CD4-positive, alpha-beta T cell treated with Interleukin-6 at 100 ng/mL for 8 hours (primary cell): ENCODE measurements at places on chromosomes 11 and 22.

DNA sequence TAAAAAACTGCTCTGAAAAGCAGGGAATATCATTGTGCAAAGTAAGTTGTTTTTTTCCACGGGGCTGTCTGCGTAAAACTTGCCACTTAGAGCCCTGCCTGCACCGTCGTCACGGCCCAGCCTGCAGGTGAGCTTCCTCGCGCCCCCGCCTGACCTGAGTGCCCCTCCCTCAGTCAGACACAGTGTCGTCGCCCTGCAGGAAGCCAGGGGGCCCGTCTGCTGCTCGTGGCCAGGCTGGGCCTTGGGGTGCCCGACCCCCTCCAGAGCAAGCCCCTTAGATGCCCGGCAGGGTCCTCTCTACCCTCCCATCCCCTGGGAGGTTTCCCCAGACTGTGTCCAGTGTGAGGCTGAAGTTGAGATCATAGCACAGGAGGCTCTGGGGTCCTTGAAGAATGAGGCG is 31.6 kb downstream of the SBF1 start:
- no peak for DNase-seq

GRCh38 chr22:20867179-20868024 is 8.6 kb downstream of the SNAP29 start:
- DNase-seq, result peak; percentile 4

- no peak for DNase-seq
These were observed 22.9 kb downstream of the TMEM123 start for GRCh38 chr11:102429691-102430090.

GRCh38 chr11:124930799-124931198 is 5.0 kb downstream of the HEPACAM start:
- DNase-seq, result no peak

- DNase-seq, result no peak
These were observed 424.3 kb upstream of the FAT3 start for GRCh38 chr11:91800208-91800914.

DNA sequence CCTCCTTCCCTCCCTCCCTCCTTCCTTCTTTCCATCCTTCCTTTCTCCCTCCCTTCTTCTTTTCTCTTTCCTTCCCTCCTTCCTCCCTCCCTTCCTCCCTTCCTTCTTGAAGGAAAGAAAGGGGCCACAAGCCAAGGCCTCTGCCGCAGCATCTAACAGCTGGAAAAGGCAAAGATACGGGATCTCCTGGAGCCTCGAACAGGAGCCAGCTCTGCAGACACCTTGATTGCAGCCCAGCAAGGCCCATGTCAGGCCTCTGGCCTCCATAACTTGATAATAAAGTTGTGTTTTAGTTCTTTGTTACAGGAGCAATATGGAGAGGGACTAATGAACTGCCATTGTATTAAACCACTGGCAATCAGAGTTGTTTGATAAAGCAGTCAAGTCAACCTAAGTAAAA is 348.9 kb upstream of the B3GAT1 start:
- no peak for DNase-seq

GRCh38 chr11:10807493-10808234 is 1.1 kb downstream of the EIF4G2 start:
- DNase-seq, result peak; percentile 28

DNA sequence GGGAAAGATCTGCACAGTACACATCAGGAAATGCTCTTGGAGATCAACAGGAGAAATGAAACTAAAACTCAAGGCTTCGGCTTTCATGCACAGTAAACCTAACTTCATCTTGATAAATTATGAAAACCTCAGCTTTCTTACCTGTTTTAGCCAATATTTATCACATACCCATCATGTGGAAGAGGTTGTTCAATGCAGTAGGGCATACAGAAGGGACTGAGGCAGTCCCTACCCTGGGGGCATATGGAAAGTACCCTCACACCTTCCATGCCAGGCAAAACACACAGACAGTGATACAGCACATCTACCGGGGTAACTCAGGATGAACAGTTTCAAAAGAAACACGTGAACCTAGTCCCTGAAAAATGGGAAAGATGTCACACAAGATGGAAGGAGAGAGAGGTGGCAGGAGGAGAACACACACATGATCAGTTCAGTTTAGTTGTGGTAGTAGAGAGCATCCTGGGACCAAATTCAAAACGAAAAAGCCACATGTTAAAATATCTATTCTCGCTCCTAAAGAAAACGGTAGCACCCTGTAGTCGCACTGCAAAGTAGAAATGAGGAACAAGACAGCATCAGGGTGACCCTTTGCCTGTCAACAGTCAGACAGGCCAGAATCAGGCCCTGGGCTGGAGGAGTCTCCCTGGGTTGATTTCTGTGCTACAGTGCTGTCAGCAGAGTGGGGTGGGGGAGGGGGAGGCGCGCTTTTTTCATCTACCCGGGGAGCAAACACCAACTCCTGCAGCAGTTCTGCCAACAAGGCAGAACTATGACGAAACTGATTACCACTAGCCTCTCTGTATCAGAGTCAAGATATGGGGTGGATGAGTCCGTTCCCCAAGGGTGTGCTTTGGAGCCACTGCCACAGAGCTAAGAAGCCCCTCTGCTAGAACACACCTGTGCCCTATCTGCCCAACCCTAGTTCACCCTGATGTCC is 1.3 kb downstream of the HIRA start:
- peak; percentile 12 for DNase-seq

GRCh38 chr11:63017306-63017974 is 1.8 kb upstream of the SLC22A8 start:
- no peak for DNase-seq

- DNase-seq, result no peak
These were observed 164.1 kb downstream of the ARHGAP42 start for GRCh38 chr11:100851147-100851546.

- peak; percentile 39 for DNase-seq
These were observed 565 bp downstream of the NUCB2 start for GRCh38 chr11:17277024-17277584.

- no peak for DNase-seq
These were observed 62.1 kb downstream of the ADAMTS15 start for GRCh38 chr11:130510407-130511006.

- peak; percentile 79 for DNase-seq
These were observed at the start of gene CD3E for GRCh38 chr11:118304568-118305248. TSS of gene CD3E (plus strand) at chr11:118304730. CDS start at chr11:118304953, 223 bp downstream.

- DNase-seq, result no peak
These were observed 29.1 kb downstream of the ALG8 start for GRCh38 chr11:78110351-78110750.

- DNase-seq, result no peak
These were observed 417.9 kb upstream of the DDI1 start for GRCh38 chr11:103618528-103618927.

DNA sequence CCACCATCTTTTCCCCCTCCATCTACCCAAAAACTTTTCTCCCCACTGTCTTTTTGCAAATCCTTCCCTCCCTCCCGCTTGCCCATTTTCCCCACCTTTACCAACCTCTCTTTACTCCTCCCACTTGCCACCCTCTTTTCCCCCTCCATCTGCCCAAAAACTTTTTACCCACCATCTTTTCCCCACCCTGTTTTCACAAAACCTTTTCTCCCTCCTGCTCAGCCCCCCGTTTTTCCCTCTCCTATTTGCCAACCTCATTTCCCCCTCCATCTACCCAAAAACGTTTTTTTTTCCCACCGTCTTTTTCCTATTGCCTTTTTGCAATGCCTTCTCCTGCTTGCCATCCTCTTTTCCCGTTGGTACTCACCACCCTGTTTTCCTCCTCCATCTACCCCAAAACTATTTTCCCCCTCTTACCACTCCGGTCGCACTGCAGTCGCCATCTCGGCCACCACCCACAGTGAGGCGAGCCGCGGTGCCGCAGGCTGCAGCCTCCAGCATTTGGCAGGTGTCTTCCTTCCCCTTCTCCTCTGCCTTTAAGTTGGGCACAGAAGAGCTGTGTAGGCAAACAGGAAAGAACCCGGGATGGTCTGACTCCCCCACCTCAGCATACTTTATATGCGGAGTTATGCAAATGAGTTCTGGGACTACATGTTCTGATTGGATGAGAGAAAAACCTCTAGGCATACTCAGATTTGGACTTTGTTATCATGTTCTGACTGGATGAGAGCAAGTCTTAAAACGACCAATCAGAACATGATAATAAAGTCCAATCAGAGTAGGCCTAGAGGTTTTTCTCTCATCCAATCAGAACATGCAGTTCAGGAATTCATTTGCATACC is 121.2 kb upstream of the VPREB1 start:
- DNase-seq, result no peak

DNA sequence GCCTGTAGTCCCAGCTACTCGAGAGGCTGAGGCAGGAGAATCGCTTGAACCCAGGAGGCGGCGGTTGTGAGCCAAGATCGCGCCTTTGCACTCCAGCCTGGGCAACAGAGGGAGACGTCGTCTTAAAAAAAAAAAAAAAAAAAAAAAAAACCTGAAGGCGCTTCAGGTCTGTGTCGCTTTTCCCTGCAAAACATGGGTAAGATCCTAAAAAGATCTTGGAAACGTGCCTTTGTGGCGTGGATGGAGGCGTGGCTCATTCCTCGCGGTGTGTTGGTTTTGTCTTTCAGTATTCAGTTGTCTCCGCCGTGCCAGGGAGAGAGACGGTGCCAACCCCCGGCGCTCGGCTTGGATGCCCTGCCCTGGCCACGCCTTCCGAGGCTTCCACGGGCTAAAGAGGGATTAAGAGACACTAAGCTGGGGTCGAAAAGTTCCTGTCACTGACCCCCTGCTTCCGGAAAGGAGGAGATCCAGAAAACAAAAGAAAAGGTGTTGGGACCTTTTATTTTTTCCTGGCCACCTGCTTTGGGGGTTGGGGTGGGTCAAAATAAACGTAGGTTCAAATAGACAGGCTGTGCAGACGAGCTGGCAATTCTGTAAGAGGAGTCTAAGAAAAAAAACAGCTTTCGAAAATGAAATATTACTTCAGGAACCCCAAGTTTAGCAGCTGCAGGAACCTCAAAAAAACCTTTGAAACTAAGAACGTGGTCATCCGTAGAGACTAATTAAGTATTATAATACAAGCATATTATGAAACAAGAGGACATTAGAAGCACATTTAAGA is 1.1 kb upstream of the SLC35F2 start:
- peak; percentile 9 for DNase-seq

DNA sequence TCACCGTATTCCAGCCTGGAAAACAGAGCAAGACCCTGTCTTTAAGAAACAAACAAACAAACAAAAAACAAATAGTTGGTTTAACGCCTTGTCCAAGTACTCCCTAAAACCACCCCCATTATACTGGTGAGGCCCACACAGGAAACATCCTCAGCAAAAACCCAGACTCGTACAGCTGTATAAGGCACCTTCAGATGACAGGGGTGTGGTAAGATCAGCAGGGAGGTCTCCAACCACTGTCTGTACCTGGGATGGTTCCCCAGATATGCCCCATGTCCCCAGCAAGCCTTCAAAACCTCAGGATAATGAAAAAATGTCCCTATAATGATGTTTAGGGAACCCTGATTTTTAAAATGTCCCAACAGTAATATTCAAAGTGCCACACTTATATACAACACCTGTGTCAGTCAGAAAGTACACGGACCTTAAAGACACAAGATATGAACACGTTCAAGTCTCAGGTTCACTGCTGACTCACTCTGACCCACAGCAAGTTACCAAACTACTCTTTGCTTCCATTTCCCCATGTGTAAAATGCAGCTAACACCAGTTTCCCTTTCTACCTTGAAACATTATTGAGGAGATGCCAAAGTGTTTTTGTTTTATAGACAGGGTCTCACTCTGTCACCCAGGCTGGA is 9.3 kb downstream of the SF3A1 start:
- no peak for DNase-seq

DNA sequence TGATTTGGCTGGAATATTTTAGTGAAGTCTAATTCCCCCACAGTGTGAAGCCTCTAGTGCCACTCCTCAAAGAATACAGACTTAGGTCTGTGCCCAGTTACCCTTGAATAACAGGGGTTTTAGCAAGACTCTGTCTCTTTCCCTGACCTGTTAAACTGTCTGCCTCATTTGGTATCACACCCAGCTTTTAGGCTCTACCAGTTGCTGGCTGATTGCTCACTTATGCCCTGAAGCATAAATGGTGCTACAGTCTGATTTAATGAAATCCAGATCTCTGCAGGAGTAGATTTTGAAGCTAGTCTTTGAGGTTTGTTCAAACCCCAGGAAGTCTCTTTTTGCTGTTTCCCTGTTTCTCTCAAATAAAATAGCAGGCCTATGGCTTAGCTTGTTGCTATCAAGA is 45.2 kb upstream of the LIPT2 start:
- no peak for DNase-seq

- no peak for DNase-seq
These were observed 368 bp upstream of the CHORDC1 start for GRCh38 chr11:90223248-90223585.
